ENCODE measurements at places on chromosomes 3 and 15. TPM values are rescaled to one million over a fixed set of nuclear protein-coding genes. Genes with fewer than 3 reads are reported as not detected.

- DNase-seq: no peak
Measured at GRCh38 chr3:15683253-15683652, 81.7 kb downstream of the BTD start.

Gene ATP8B4
- total RNA-seq: not detected

GRCh38 chr3:58646503-58646902 is 20.1 kb downstream of the FAM3D start:
- DNase-seq: peak; percentile 38

- DNase-seq: no peak
Measured at GRCh38 chr3:165193366-165194254, 2.6 kb downstream of the SLITRK3 start.

DNA sequence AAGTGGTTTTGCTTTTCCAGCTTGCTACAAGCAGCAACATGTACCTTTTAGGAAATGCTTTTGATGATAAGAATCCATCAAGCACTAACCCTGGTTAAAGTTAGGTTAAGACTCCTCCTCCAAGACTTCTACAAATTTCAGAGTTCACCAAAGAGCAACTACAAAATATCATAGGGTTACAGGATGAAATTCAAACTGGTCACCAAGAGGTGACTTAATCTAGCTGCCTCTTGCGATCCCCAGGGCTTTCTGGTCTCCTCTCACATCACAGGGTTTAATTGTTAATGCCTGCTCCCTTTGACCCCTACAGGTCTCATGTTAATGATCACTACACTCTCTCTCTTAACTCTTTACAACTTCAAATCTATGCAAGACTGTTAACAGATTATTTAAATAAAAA is 66.5 kb downstream of the DPH6 start:
- peak; percentile 7 for DNase-seq

DNA sequence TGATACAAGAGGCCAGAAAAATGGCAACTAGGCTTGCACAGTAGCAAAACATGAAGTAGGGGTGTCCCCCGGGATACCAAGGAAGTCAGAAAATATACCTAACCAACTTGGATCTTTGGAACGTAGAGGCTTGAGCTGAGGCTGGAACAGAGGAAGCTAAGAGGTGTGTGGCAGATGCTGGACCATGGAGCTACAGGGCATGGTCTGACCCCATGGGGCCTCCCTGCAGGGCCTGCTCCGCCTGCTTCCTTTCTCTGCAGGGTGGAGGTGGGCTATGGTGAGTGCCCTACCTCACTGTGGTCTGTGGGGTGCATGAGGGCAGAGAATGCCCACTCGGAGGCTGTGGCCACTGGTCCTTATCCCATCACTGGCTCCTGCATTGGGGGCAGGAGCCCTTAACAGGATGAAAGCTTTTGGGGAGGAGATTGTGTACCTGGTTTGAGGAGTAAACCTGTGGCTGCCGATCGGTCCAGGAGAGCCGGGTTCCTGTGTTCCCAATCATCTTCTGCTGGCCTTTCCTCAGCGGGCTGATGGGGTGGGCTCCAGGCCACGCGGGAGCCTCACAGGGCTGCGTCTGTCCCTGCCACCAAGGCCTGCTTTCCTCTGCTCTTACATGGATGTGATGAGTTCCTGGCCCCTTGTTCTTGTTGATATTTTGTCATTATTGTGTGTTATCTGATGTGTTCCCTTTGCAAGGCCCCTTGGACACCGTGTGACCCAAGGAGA is 96.8 kb downstream of the OCA2 start:
- no peak for DNase-seq

Gene ROPN1
- not detected for total RNA-seq

- no peak for DNase-seq
Measured at GRCh38 chr3:128665362-128666021, 14.9 kb upstream of the RPN1 start.

GRCh38 chr3:177633671-177634207 is 436.5 kb upstream of the TBL1XR1 start:
- peak; percentile 53 for DNase-seq

Gene SMCO1
- total RNA-seq: not detected

- DNase-seq: peak; percentile 28
Measured at GRCh38 chr3:146326875-146327543, 76.1 kb upstream of the PLSCR4 start.

Gene TBC1D21
- total RNA-seq: not detected

GRCh38 chr15:91275844-91276243 is 175.8 kb downstream of the SV2B start:
- no peak for DNase-seq

All from Caki2 (cell line).